NCI-H187 (cell line): ENCODE measurements at places on chromosomes 6 and 20.

DNA sequence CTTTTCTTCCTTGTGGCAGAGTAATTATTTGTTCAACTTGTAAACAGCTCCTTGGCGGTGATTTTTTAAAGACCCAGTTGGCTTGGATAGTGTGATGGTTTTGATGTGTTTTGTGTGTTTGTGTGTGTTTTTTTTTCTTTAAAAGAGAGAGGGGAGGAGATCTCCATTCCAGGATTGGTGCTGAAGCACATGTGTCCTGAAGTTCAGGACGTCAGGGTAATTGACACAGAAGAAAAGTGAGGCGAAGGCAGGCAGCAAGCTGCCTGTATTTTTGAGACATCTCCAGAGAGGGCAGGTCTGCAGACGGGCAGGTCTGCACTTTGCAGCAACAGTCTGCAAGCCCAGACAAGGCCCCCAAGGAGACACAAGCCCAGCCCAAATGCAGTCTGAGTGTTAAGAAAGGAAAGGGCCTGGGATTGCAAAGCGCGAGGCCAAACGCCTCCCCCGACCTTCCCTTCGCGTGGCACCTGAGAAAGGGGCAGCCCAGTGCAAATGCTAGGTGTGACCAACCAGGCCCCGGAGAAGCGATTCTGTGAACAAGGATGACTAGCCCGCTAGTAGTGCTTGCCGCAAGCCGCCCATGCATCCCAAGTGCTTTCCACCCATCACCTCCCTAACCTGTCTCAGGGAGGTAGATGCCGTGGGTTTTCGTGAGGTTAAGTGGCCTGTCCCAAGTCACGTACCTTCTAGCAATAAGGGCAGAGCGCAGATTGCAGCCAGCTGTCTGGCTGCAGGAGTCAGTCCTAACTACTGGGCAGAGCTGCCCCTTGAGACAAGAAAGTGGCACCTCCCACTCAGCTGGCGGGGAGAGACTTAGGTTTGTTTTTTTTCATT, 230.5 kb downstream of the ZMYND8 start:
- no peak for DNase-seq

- DNase-seq: no peak
Measured at GRCh38 chr6:158939255-158940159, 60.5 kb downstream of the RSPH3 start.

DNA sequence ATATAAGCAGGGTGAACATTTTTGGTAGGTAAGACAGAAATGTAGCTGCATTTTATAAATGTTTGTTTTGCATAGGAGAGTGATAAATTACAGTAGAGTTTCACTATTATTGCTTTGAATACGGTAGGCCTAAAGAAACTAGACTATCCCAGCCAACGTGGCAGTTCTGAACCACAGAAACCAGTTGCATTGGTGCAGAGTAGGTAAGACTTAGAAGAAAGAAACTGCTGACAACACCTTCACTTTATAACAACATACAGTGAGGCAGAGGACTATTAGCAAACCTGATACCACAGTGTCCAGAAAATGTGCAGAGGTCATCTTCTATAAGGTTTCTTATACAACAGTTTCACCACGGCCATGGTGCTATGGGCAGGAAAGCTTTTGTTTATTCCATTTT, 566.1 kb downstream of the KIF16B start:
- no peak for DNase-seq

DNA sequence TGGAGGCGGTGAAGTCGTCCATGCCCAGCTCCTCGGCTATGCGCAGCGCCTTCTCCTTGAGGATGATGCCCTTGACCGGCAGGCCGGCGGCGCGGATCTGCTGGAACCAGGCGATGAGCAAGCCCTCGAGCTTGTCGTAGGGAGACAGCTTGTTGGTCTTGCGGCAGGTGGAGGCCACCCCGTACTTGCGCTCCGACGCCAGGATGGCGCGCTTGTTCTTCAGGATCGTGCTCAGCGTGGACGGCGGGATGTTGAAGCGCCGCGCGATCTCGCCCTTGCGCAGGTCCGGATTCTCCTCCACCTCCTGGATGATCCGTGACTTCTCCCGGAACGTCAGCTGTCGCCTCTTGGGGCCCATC, 435 bp downstream of the CENPB start:
- no peak for DNase-seq

GRCh38 chr20:36917943-36918342, 33.6 kb downstream of the SAMHD1 start:
- no peak for DNase-seq

GRCh38 chr20:38283236-38283635, 20.7 kb upstream of the BPI start:
- DNase-seq: no peak

DNA sequence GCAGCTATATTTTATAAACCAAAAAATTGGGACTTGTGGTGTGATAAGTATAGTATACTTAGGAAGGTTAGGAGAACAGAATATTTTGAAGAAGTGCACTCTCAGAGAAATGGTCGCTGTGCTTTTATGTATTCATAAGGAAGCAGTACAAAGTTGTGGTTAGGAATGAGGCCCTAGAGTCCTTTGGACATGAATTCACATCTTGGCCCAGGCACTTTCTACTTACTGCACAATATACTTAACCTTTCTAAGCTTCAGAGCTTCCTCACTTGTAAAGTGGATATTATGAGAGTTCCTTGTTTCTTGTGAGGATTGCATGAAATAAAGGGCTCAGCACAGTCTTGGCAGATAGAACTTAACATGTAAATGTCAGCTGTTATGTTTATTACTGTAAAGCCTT, 21.0 kb upstream of the SERINC3 start:
- DNase-seq: no peak

DNA sequence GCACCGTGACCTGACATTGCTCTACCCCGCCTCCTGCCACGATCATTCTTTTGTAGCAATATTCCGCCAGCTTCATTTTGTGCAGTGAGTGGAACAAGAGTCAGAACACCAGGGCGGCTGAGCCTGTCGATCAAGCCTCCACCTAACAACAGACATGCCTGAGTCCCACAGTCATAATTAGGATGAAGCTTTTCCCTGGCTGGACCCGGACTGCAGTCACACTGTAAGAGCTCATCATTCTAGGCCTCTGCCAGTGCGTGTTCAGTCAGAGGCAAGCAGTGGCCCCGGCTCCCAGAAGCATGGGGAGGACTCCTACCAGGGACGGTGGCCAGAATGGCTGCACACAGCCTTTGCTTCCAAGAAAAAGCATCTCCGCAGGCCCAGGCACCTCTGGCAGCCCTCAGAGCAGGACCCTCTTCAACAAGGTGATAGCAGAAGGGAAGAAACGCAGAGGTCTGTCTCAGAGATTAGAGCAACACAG, 23.2 kb upstream of the UNC93A start:
- DNase-seq: no peak

GRCh38 chr6:123635567-123635966, 1.2 kb downstream of the TRDN start:
- DNase-seq: no peak

DNA sequence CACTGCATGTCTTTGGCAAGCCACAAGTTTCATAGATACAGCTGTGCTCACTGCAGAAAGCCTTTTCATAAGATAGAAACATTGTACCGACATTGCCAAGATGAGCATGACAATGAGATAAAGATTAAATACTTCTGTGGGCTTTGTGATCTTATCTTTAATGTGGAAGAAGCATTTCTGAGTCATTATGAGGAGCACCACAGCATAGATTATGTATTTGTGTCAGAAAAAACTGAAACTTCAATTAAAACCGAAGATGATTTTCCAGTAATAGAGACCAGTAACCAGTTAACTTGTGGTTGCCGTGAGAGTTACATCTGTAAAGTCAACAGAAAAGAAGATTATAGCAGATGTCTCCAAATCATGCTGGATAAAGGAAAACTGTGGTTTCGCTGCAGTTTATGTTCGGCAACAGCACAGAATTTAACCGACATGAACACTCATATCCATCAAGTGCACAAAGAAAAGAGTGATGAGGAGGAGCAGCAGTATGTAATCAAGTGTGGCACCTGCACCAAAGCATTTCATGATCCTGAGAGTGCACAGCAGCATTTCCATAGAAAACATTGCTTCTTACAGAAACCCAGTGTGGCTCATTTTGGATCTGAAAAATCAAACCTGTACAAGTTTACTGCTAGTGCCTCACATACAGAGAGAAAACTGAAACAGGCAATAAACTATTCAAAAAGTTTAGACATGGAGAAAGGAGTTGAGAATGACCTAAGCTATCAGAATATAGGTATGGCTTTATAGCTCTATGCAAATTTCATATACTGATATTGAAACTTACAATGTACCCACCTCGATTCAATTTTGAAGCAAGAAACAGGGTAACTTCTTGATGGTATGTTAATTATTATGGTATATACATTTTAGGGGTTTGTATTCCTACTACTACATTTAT, 23.9 kb upstream of the BAG2 start:
- DNase-seq: no peak

GRCh38 chr6:87944541-87944954, 103.1 kb upstream of the SPACA1 start:
- DNase-seq: no peak

GRCh38 chr20:57566803-57567459, 6.0 kb downstream of the PCK1 start:
- no peak for DNase-seq

GRCh38 chr6:132333639-132334520, 67.4 kb downstream of the MOXD1 start:
- no peak for DNase-seq

- no peak for DNase-seq
Measured at GRCh38 chr6:56668158-56668557, 25.5 kb upstream of the DST start.

DNA sequence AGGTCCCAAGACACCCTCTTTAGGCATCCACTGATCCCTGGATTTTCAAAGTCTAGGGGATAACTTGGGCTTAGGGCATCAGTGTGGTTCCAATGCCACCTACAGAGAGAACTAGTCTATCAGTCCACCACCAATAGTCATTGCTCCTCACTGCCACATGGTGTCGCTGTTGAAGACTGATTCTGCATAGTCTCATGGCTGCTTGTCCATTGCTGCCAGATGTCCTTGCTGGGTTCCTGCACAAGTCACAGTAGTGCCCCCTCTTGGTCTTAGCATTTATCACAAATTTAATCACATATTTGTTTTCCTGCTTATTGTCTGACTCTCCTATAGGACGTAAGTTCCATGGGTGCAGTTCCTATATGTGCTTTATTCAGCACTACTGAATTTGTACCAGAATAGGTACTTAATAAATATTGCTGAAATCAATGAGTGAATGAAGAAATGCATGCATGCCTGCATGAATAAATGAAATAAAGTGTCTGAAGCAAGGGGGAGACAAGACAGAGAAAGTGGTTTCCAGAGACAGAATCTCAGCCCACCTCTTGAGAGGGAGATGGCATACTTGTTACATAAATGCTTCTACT, 45.9 kb upstream of the RALY start:
- DNase-seq: no peak

DNA sequence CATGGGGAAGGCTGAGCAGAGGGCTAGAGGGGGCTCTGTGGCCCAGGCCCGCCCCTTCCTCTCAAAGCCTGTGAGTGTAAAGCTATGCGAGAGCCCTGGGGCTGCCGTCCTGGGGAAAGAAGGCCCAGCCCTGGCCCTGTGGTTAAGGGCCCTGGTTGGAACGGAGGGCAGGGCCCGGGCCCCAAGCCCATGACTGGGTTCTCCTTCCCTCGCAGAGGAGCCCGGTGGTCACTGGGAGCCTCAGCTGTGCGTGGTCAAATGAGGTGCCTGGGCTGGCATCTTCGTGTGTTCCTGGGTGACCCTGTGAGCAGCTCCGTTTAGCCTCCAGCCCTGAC, 56.0 kb downstream of the SMOC2 start:
- DNase-seq: no peak

- no peak for DNase-seq
Measured at GRCh38 chr6:31180500-31180899, 10.0 kb upstream of the POU5F1 start.

DNA sequence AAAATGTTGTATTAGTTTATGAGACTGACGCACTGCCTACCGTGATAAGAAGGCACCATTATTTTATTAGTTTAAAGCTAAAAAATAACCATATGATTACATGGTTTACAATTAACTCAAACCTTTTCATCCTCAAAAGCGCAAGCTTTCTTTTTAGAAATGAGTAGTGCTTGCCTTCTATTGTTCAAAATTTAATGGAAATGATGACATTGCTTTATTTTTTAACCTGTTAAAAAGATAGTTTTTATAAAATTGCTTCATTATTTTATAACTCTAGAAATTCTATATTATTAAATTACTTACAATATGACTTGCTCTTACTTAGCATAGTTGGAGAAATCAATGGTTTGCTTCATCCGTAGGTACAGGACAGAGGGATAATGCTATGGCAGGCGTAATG, 78.7 kb upstream of the HDDC2 start:
- DNase-seq: no peak

DNA sequence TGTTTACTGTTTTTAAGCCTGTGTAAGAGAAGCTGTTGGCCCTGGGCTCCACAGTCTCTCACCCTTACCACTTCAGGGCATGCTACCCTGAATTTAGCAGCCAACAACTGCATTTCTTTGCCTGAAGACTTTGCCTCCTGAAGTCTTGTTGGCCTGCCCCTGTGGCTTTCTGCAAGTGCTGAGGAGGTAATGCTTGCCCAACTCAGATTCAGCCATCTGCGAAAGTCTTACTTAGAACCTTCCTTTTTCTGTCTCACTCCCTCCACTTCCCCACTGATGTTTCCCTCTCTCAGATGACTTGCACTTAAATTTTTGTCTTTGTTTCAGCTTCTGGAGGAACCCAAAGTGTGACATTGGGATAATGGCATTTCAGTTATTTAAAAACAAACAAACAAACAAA, 11.8 kb upstream of the IBTK start:
- no peak for DNase-seq

DNA sequence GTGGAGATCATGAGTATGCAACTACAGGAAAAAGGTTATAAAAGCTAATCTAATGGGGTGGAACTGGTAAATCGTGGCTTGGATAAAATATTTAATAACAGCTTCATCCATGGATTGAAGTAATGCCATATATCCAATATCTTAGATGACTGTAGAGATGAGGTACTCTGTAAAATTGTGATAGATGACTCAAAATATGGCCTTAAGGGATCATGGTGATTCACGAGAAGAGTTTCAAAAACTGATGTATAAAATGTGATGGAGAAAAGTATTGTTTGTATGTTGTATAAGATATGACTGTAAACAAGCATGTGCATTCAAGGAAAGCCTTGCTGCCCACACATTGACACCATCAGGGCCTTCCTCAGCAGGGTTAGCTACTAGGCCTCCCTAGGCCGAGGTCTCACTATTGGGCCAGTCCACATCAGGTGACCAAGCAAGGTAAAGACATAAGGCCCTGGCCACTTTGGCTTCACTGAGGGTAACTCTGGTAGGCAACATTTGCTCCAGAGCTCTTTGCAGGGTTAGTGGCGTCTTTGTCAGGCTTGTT, 17.7 kb upstream of the CCN6 start:
- DNase-seq: no peak

GRCh38 chr20:13400453-13400852, 179.4 kb downstream of the ISM1 start:
- DNase-seq: no peak

DNA sequence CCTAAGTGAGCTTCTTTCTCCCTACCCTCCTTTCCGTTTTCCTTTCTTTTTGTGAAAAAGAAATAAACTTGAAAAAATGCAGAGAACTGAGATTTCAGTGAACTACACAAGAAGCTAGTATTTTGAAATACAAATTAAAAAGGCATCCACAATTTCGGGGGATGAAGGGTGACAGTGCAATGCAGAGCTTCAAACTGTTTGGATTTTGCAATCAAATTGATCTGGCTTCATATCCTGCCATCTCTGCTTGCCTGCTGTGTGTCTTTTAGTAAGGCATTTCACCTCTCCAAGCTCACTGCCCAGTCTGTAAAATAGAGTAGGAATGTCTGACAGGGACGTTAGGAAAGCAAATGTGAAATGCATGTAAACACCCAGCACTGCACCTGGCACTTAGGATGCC, 258.0 kb downstream of the HACE1 start:
- DNase-seq: no peak

GRCh38 chr20:44081476-44081875, 105.5 kb downstream of the JPH2 start:
- DNase-seq: no peak
